ENCODE measurements at places on chromosomes 4 and X.

DNA sequence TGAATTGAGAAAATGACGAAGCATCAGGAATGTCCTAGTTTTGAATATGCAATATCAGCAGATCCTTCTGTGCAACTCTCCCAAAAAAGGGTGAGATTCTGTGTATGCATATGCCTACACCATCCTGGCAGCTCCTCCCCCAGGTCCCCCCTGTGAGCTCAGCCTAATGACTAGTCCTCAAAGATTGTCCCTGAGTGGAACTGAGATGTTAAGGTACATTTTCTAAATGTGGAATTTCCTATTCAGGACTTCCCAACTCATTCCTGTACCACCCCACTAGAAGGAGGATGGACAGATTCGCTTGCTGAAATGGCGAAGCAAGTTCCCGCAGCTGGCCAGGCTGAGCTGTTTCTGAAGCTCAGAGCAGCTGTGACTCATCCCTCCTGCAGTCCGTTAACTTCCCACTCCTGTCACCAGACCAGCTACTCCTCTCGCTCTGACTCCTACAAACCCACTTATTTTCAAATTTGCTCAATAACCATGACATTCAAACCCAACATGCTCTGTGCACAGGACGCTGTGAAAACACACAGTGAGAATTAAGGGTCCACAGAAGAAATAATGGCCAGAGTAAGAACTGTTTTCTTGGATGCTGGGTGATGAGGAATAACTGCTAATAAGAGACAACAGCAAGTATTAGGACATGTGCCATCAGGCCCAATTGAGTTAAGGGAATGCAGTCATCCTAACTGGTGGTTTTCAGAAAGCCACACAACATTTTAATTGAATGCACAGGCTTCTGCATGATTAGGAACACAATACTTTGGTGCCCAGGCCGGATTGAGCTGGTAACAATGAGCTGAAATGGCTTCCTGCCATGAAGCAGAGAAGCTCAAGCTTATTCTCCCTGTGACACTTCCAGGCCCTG is 40.0 kb upstream of the IRF2 start:
- peak; percentile 8 for DNase-seq

GRCh38 chr4:110119880-110120279 is 78.5 kb downstream of the ELOVL6 start:
- no peak for DNase-seq

GRCh38 chr4:26031704-26032103 is 117.7 kb downstream of the SMIM20 start:
- no peak for DNase-seq

DNA sequence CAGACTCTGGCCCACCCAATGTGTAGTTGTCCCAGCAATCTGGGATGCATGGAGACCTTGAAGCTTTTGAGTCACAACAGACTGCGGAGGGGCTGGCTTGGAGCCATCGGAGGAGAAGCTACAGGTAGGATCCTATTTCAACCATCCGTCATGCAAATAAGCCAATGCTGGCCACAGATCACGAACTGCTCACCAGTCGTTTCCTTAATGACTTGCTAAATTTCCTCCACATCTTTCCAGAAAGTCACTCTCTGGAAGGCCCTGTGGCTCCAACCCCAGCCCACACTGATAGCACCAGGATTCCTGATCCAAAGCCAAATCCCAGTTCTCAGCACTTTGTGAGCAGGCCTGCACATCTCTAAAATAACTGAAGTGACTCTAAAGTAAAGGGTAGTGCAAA is 321.3 kb downstream of the RAB28 start:
- no peak for DNase-seq

GRCh38 chr4:122503214-122503613 is 46.7 kb upstream of the IL2 start:
- DNase-seq, result no peak

- no peak for DNase-seq
Measured at GRCh38 chrX:55490974-55491373, 1.3 kb upstream of the USP51 start.
